ENCODE measurements at places on chromosomes 4 and X. TPM values are rescaled to one million over a fixed set of nuclear protein-coding genes. Genes with fewer than 3 reads are reported as not detected.

Gene OSTC
- total RNA-seq: 90.8 TPM

Gene ARHGAP6
- not detected for total RNA-seq

Gene TEX13D
- total RNA-seq: 0.29 TPM

Gene STS
- 2.1 TPM for total RNA-seq

Gene PTCHD1
- not detected for total RNA-seq

Gene VCX3A
- total RNA-seq: not detected

Gene LNX1
- total RNA-seq: not detected
